ENCODE measurements at places on chromosomes 11 and 22.
A peak's percentile ranks its signal among the peaks of the same experiment; 100 is the strongest.

GRCh38 chr11:428295-428694 is 13.5 kb upstream of the SIGIRR start:
- DNase-seq = no peak

- DNase-seq = no peak
Observed at GRCh38 chr11:61131998-61132555, 29.1 kb downstream of the VPS37C start.

DNA sequence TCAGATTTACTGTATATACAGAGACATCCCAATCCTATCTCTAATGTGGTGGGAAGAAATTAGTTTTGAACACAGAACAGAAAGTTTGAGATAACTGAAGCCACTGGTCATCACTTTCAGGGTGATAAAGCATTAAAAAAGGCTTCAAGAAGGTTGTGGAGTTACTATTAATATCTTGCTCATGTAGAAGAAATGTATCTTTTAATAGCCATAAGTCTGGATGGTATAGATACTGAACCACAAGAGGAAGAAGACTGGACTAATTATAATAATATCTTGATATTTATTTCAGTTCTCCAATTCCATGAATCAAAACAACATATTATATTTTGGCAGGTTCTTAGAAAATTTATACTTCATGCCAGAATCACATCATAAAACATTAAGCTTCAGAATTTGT is 137.1 kb downstream of the TMEM135 start:
- no peak for DNase-seq

GRCh38 chr11:77119531-77119936 is 8.5 kb upstream of the MYO7A start:
- no peak for DNase-seq

DNA sequence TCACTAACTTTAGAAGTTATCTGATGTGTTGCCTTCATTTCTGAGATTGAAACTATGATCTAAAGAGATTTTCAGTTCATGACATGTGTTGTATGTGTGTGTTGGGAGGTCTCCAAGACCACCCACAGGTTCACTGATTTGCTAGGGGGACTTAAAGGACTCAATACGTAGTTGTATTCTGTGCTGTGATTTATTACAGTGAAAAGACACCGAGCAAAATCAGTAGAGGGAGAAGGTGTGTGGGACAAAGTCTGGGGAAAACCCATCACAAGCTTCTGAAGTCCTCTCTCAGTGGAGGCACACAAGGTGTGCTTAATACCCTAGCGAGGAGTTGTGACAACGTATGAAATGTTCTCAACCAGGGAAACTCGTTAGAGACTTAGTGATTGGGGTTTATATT is 35.6 kb downstream of the RNF169 start:
- no peak for DNase-seq

DNA sequence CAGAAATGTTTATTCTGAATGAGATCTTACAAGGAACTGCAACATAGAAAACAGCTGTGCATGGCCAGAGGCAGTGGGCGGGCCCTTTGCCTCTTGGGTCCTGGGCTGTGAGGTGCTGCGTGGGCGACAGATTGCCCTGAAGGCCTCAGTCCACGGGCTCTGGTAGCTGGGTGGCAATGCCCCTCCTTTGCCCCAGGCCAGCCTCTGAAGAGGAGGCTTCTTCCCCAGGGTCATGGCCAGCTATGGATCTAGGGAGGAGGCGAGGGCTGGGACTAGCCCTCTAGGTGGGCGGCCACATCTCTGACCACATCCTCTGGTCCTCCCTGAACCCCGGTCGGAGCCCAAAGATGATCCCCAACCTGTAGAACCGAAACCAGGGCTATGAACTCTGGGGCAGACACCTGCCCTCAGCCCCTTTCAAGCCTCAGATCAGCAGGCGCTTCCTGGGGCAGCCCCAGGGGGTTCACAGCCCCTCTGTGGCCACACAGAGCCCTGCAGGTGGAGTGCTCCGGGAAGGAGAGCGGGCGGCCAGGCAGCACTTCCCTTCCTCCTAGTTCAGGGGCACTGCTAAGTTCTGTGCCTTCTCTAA is 6.6 kb upstream of the CDC42BPG start:
- DNase-seq = peak; percentile 60

- no peak for DNase-seq
Observed at GRCh38 chr11:86800960-86801272, 574 bp downstream of the PRSS23 start.

- DNase-seq = no peak
Observed at GRCh38 chr11:73258104-73259035, 13.8 kb upstream of the P2RY6 start.

DNA sequence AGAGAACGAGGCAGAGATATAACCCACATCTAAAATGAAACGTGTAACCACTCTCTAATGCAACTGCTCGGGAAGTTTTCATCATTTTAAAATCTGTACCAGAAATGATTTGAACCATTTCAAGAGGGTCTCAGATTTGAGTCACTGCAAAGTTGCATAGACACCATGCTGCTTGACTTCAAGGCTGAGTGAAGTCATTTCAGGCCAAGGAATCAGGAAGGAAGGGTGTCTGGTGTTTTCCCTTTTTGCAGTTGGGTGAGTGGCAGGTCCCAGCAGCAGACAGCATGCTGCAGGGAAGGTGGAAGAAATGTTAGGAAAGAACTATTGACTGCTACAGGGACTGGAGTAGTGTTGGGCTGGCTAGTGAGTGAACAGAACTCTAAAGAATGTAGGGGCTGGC is 16.5 kb downstream of the TANGO2 start:
- no peak for DNase-seq
